GDM1 (cell line): ENCODE measurements at places on chromosomes 13 and 19.

- no peak for DNase-seq
Measured at GRCh38 chr19:19261350-19262189, 11.5 kb downstream of the TM6SF2 start.

DNA sequence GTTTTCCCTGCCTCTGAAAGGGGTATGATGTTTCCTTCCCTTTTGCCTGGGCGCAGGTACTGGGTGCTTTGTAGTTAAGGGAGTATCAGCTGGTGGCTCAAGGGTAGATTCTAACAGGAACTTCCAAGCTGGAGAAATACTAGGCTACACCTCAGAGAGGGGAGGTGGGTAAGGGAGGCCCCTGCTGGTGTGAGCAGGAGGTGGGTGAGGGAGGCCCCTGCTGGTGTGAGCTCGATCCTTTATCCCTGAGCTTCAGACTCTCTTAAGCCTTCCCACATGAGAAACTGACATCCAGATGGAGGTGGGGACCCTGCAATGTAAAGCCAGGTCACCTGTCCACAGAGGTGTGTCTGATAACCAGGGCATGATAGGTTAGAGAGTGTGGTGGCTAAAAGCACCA is 32.1 kb downstream of the CYP2B6 start:
- no peak for DNase-seq

- DNase-seq: no peak
Measured at GRCh38 chr13:65633806-65634205, 1596.3 kb downstream of the PCDH9 start.

DNA sequence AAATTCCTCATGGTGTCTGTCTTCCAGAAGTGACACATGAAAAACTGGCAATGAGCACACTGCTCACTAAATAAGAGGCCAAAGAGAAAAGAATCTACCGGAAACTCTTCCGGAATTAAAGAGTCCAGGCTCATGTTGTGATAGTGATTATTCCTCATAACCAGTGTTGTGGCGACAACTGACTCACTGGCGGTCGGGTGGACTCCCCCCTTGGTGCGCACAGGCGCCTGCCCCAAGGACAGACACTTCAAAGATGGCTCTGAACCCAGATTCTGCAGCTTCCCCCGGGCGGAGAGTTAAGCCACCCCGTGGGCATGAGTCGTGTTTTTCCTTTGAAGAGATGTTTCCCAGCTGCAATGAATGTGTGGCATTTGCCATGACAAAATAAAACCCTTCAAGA is 10.3 kb downstream of the IL17D start:
- peak; percentile 15 for DNase-seq

- no peak for DNase-seq
Measured at GRCh38 chr13:87661471-87661870, 9.7 kb upstream of the SLITRK5 start.

- DNase-seq: peak; percentile 79
Measured at GRCh38 chr13:28031220-28031895, 42.9 kb upstream of the URAD start.

DNA sequence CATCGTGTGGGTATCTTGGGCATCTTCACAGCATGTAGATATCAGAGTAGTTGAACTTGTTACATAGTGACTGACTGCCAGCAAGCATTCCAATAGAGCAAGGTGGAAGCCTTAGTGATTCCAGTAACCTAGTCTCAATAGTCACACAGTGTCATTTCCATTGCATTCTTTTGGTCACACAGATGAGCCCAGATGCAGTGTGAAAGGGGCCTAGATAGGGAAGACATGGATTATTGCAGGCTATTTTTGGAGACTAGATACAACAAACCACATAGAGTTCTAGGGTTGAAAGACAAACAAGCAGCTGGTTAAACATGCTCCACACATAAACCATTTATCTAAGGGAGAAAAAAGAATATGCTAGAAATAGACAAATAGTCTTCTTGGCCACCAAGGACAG is 553.5 kb downstream of the DCT start:
- DNase-seq: no peak

GRCh38 chr13:26280295-26280694 is 26.4 kb downstream of the CDK8 start:
- no peak for DNase-seq

DNA sequence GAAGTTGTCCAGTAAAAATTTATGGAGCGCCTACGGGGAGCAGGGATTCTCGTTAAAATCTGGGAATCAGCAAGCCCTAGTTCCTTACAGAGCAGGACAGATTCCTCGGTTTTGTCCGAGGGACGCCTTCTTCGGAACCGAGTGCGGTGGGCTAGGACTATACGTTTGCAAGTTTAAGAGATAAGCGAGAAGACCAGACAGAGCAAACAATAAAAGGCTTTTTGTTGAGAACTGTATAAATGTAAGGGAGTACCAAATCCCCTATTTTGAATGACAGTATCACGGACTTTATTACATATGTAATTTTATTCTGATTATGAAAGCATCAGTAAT is 971 bp upstream of the ANKRD10 start:
- DNase-seq: no peak

- no peak for DNase-seq
Measured at GRCh38 chr19:40640744-40641143, 39.6 kb downstream of the LTBP4 start.

- DNase-seq: no peak
Measured at GRCh38 chr13:47237571-47237970, 340.7 kb upstream of the HTR2A start.

- DNase-seq: no peak
Measured at GRCh38 chr13:24008679-24009078, 111.4 kb upstream of the C1QTNF9B start.

GRCh38 chr13:80054806-80055205 is 286.1 kb downstream of the SPRY2 start:
- no peak for DNase-seq

DNA sequence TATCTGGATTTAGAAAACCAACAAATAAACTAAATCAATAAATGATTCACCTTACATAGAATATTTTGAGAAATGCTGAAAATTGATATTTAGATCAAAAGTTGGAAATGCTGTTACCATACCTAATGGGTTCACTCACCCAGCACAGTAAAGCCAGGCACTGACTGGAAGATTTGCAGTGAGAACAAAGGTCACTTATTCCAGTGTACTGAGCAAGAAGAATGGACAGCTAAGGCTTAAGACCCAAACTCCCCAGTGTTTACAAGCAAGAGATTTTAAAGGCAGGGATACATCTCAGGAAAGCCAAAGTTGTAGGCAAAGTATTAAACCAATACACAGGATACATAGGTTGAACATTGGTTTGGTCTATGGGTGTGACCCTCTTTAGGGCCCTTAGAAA is 523.9 kb upstream of the PCDH9 start:
- DNase-seq: no peak

DNA sequence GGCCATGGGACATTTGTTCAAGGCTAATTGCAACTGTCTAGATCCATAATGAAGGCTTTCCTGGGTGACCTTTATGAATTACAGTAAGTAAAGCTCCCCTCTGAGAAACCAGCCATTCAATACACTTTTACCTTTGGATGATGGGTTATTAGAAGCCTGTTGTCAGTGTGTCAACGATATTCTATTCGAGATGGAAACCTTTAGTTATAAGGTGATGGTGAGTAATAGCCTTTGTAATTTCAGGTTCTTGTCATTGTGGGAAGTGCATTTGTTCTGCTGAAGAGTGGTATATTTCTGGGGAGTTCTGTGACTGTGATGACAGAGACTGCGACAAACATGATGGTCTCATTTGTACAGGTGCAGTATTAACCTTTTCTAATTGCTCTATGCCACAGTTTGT is 261.7 kb downstream of the ITGBL1 start:
- DNase-seq: no peak

DNA sequence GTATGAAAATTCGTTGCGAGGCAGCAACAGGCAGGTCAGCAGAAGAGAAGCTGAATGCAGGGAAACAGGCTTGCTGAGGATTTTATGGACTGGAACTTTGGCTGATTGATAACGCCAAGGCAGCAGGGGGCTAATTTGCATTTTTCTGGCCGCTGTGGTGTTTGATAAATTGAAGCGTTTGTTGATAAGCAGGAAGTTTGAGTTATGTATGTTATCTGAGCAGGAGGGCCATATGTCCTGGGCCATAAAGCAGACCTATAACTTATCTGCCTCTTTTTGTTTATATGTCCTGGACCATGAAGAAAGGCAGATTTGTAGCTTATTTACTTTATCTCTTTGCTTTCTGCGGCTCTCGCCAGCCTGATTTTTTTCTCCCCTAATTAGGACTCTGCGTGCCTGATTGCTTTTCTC is 65.9 kb downstream of the ZNF627 start:
- no peak for DNase-seq

DNA sequence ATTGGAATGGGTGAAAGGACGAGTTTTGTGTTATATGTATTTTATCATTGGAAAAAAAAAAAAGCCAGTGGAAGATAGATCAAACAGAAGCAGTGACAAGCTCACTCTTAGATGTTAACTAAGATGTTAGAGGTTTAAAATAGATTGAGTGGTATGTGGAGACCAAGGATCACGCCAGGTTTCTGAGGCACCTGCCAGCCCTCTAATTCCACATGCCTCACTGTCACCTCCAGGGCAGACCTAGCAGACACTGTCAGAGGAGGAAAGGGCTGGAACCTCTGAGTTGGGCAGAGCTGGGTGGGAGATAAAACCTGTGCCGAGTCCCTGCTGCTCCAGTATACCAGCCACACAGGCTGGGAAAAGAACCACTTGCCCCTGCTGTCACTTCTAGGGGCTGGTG is 57.5 kb upstream of the SIAH3 start:
- DNase-seq: no peak

GRCh38 chr19:46265217-46265828 is 31.5 kb upstream of the HIF3A start:
- peak; percentile 59 for DNase-seq

- DNase-seq: no peak
Measured at GRCh38 chr13:80307401-80307987, 33.4 kb downstream of the SPRY2 start.

DNA sequence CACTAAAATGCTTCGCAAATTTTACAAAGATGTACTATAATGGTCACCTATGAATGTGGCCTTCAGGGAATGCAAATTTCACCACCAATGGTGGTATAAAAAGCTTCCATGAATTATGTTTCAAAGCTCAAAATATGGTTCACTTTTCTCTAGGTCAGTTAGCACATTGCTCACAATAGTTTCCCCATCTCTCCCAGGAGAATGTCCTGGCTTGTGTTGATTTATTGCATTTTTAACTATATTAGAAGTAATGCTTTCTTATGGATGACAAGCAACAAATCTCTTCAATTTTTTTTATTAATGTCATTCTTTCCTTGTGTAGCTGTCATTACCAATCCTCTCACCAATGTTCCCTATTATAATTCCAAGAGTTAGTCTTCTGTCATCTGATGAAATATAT is 621.2 kb downstream of the TBC1D4 start:
- no peak for DNase-seq

DNA sequence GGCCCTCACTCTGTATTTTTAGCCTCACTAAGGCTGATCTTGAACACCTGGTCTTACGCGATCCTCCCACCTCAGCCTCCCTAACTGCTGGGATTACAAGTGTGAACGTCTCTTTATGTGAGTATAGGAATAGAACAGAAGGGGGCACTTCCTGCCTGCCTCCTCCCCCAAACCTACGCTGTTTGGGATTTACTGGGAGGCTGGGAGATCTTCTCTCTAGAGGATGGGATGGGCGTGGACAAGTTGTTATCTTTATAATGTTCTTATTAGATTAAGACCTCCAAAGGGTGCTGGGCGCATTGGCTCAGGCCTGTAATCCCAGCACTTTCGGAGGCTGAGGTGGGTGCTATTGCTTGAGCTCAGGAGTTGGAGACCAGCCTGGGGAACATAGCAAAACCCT is 2.9 kb upstream of the CSNK1G2 start:
- no peak for DNase-seq
